ENCODE measurements at places on chromosomes 13 and 19.

- DNase-seq = no peak
Measured at GRCh38 chr19:5141129-5141849, 172.4 kb downstream of the KDM4B start.

- DNase-seq = no peak
Measured at GRCh38 chr19:1408300-1409203, 1.2 kb downstream of the DAZAP1 start.

DNA sequence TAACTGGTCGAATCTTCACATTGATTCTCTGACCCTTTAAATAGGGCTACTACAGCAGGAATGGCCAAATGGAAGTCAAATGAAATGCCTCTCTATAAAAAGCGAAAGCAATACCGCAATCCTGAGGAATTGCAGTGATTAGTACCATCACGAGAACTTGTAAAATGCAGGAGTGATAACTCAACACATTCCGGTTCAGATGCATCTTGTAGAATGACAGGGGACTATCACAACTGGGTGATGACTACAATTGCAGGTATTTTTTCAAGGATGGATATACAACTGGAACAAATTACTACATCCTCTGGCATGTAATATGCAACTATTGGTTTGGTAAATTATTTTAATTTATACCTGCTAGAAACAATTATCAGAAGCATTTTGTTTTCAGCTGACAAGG, 140.4 kb downstream of the PCDH20 start:
- DNase-seq = no peak

DNA sequence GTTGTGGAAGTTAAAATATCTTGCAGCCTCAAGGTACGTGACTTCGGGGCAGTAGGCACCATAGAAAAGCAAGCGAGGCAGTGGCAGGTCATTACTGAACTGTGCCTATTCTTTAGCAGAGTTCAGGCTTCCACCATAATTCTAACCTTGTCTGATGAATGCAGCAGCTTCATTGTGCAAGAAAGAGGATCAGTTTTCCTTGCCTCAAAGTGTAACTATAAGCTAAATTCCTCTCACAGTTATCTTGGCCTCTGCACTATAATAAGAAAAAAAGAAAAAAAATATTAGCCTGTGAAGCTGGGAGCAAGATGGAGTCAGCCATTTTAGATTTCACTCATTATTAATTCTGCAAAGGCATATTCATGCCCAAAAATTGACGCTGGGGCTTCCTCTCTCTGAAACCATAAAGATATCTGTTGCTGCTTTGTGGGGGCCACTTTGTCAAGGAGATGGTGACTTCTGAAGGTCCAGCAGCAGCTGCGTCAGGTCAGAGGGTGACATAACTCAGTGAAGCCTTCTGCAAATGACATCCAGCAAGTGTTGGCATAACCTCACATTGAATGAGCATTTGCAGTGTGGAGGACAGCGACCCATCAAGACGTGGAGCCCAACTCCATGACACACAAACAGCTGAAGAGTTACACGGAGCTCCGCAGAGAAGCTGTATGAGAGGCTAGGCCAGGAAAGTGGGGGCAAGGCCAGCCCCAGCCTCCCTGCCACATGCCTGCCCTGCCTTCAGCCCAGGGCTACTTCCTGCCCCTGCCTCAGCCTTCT, 23.1 kb upstream of the SACS start:
- DNase-seq = no peak

DNA sequence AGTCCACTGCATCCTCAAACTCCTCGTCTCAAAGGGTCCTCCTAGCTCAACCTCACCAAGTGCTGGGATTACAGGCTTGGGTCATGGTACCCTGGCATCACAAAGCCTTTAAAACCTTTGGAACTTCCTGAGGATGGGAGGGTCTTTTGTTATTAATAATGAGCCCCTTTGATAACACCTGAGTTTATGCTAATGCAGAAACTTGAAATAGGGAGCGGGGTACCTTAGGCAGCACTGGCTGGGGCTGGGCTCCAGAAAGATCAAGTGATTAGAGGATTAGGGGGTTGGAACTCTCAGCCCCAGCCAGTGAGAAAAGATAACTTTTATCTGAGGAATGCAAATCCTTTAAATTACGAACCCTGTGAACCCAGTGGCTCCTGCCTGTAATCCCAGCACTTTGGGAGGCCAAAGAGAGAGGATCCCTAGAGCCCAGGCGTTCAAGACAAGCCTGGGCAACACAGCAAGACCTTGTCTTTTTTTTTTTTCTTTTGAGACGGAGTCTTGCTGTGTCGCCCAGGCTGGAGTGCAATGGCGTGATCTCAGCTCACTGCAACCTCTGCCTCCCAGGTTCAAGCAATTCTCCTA, 9.3 kb upstream of the PSPC1 start:
- DNase-seq = no peak

DNA sequence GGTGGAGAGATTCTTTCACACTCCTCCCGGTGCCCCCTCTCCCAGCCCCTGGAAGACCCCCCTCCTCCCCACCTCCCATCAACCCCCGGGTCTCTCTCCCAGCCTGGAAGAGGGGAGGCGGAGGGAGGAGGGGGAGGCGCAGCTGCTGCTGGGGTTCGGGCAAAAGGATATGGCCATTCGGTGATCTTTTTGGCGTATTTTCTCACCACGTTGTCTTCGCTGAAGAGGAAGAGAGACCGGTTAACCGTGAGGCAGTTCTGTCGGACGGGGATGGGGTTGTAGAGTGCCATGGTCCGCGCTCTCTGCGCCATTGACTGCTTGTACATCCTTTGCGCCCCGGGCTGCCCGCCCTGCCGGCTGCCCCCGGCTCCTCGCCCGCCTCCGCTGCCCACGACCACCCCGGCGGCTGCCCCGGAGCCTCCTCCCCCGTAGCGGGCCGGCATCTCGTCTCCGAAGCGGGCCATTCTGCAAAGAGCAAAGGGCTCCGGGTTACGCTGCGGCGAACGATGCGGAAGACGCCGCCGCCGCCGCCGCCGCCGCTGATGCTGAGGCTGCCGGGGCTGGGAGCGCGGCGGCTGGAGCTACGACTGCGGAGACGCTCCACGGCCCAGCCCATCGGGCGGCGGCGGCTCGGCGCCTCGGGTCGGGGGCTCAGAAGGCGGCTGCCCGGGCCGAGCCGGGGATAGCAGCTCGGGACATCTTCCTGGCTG, 363 bp downstream of the CACNA1A start:
- no peak for DNase-seq

- no peak for DNase-seq
Measured at GRCh38 chr13:27194895-27195764, 23.5 kb upstream of the USP12 start.

DNA sequence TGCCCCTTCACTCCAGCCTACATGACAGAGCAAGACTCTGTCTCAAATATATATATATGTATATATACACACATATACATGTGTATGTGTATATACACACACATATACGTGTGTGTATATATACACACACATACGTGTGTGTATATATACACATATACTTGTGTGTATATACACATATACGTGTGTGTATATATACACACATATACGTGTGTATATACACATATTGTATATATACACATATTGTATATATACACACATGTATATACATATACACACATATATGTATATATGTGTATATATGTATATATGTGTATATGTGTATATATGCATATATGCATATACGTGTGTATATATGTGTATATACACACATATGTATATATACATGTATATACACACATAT, 173.3 kb downstream of the GPC5 start:
- DNase-seq = no peak

- DNase-seq = no peak
Measured at GRCh38 chr13:36772853-36773252, 46.2 kb upstream of the RFXAP start.

DNA sequence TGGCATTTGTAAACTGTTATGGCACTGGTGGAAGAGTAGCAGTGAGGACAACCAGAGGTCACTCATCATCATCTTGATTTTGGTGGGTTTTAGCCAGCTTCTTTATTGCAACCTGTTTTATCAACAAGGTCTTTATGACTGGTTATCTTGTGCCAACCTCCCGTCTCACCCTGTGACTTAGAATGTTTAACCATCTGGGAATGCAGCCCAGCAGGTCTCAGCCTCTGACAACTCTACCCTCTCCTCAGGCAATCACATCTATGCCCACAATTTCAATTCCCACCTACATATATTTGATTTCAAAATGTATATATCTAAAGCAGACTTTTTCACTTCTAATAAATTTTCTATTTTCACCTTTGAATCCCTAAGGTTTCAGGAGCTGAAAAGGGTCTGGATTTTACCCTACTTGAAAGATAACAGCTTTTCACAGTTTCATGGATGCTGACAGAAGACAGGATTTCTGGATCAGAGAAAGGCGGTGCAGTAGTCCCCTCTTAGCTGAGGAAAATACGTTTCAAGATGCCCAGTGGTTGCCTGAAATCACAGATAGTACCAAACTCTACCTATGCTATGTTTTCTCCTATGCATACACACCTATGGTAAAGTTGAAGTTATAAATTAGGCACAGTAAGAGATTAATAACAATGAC, 1171.8 kb downstream of the DIAPH3 start:
- no peak for DNase-seq

GRCh38 chr19:45125975-45126493, 33.1 kb downstream of the PPP1R37 start:
- no peak for DNase-seq

DNA sequence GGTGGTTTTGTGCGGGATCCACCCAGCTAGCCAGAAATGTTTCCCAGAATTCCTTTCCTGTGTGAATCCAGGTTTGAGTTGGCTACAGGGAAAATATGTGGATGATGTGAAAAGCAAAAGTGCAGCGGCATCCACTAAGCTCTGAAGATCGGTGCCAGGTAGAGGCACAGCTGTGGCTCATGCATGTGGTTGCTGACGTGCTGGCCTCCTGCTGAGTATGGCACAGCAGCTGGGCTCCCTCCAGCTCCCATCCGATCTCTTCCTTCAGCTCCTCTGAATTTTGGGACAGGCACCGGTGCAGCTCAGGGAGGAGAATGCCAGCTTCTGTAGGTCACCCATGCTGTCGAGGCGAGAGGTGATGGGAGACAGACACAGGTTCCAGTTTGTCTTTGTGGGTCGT, 84.0 kb upstream of the GSX1 start:
- no peak for DNase-seq

DNA sequence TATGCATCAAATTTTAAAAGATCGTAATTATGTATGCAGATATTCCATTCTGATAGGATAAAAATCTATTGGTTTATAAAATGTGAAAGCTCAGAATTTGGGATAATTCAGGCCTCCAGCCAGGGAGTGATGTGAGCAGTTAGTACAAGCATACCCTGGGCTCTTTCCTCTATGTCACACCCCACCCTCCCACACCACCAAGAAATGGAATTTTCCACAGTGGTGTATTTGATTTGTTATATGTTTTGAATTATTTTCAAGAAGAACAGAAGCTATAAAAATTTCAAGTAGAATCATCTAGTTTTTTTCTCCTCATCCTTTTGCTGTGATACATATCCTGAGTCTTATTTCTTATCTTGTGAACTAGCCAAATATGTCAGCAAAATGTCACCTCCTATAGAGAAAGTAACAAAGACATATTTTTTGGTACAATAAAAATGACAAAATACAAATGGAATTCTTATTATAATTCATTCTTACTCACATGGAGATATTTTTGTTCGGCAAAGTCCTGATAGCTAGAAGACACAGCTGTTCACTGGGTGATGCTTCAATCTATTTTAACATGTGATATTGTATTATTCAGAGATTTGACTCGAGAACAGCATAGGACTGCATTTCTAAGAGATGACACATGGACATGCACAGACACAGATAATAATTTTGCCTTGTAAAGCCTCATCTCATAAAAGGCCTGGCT, 61.2 kb upstream of the FRY start:
- DNase-seq = no peak

GRCh38 chr19:19719798-19720197, 13.1 kb downstream of the ZNF14 start:
- DNase-seq = no peak

GRCh38 chr19:41018736-41019290, 27.7 kb downstream of the CYP2B6 start:
- no peak for DNase-seq

DNA sequence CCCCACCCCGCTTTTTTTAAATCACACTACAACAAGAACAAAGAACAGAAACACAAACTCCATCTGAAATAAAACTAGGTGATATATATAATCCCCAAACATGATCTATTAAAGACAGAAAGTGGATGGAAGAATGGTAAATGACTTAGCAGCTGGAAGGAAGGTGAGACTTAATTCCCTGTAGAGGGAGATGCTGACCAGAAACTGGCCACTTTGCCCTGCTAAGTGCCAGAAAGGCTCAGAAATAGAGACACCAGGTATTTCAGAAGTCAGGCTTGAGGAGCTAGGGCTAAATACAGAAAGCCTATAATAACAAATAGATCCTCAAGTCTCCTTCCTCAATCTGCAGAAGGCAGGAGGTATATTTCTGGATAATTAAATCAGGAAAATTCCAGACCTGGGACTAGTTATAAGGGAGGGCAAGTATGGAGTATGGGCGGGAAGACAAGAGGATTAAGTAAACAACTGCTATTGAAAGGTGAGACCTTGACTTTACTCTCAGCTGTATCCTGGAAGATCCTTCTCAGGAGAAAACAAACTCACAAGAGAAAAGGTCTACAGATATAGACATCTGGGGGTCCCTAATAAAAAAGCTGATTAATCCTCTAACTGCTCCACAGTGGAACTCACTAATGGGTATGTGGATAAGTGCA, 32.2 kb downstream of the MTRF1 start:
- DNase-seq = no peak

DNA sequence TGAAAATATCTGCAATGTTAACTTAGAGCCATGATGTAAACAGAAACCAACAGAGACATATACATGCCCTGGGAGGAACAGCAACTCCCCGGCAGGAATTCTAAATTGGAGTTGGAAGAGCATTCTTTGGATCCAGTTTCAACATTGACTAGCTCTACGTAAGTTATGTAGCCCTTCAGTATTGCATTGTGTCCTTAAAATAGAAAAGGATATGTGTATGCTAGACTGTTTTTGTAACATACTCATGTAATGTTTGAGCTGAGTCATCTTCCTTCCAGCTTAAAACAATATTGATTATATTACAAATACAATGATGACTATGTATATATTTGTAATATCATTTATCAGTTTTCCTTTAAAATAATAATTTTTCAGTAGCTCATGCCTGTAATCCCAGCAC, 1422.2 kb upstream of the PCDH20 start:
- DNase-seq = no peak

- no peak for DNase-seq
Measured at GRCh38 chr13:21753117-21753729, 82.3 kb downstream of the FGF9 start.

- DNase-seq = no peak
Measured at GRCh38 chr13:65112123-65112522, 2118.0 kb downstream of the PCDH9 start.

Measured in NCI-H187 treated with DMSO at 0.1 percent for 48 hours (cell line).